ENCODE measurements at places on chromosomes 2 and 18.

DNA sequence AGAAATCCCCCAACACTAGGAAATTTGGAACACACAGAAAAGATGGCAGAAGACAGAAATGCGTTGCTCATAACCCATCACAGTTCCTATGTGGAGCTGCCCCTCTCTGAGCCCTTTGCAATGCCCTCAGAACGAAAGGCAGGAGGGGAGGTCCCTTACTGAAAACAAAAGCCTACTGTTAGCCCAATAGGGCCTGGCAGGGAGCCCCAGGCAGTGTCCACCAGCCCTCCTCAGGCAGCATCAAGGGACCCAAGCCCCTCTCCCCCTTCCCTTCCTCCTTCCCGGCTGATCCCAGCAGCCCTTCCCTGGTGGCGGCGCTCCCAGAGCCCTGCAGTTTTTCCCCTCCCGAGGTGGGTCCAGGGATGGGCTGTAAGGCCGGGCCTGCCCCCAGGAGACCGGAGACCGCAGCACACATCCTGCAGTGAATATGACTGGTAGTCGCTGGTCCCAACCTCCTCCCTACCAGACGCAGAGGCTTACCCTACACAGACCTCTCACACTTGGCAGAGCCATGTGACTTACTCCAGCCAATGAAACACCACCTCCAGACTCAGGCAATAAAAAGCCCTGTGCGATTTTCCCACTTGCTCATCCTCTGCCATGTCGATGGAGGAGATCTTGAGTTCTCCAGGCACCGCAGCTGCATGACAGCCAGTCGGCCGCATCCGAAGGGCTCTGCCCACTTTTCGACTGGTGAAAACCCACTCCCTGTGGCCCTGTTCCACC, 19.4 kb upstream of the DUSP2 start:
- DNase-seq, result no peak

DNA sequence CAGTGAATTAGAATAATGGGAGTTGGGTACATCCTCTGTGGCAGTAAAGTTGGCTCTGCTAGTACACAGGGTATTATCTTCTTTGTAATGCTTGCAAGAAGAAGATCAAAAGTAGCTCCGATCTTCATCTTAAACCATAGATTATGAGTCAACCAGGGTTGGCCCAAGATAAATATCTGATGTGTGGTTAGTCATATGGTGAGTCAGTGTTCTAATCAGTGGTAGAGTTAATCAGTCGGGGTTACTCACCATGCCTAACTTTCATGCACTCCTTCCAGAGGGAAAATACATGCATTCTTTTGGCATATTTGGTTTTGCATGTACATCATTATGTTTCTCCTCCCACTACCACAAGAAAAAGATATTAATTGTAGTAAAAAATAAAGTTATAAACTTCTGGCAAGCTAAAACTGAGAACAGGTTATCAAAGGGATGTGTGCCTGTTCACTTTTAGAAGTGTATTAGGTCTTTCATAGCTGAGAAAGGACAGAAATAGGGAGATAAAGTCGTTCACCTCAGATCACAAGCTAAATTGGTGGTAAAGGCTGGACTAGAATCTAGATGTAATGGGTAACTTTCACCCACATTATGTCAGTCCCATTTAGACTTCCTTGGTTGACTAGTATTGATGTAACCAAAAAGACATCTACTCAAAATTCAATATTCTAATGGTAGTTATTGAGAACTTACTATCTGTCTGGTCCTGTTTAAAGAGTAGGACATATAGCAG, 684.4 kb downstream of the IRS1 start:
- DNase-seq, result no peak

- DNase-seq, result no peak
Observed at GRCh38 chr2:45171136-45171501, 161.9 kb upstream of the SIX2 start.

- DNase-seq, result no peak
Observed at GRCh38 chr18:43054815-43055519, 60.5 kb downstream of the RIT2 start.

DNA sequence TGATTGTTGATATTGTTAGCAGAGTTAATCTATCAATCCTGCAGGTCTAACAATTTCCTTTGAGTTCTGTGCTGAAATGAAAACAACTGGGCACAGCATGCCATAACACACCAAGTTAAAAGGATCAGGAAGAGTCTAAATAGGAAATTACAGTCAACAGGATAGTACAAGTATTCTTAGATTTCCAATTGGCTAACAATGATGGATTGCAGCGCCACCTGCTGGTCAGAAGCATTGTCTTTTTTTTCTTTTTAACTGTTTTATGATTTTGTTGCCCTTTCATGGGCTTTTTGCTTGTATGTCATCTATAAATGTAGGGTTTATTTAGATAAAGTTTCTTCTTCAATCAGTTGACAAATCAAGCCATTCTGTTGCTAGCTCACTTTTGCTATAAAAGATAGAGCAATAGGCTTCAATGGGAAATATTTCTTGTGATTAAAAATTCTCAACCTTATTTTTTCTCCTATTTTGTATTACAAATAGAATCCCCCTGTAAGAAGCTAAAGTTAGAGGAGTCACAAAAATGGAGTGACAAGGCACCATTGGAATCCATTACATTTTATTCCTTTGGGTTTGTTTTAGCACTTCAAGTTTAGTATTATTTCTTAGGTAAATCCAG, 40.8 kb upstream of the RPRM start:
- peak; percentile 84 for DNase-seq

DNA sequence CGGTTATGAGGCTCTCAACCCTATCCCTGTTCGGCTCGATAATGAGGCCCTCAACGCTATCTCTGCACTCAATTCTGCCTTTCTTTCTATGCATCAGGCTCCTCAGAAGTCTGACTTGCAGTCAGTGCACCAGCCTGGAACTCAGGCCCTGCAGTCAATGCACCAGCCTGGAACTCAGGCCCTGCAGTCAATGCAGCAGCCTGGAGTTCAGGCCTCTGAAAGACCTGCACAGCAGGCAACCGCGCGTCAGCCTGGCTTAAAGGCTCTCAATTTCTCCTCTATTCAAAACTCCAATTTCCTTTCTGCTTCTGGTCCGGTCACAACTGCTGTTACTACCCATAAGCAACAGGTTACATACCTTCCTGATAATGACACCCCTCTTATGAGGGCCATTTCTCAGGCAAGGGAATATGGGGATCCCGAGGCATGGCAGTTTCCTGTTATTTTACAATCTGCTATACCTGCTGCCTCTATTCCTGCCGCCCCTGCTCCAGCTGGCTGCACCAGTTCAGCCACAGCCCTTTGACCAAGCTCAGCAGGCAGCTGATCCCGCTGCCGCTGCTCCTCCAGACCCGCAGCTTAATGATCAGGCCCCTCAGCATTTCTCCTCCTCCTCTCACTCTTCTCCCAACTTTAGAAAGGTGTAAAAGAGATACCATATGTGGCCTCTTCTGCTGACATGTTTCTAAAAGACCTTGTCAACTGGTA, 933.6 kb upstream of the FANCL start:
- DNase-seq, result no peak
